GM13977 (cell line): ENCODE measurements at places on chromosomes 2 and 18.

DNA sequence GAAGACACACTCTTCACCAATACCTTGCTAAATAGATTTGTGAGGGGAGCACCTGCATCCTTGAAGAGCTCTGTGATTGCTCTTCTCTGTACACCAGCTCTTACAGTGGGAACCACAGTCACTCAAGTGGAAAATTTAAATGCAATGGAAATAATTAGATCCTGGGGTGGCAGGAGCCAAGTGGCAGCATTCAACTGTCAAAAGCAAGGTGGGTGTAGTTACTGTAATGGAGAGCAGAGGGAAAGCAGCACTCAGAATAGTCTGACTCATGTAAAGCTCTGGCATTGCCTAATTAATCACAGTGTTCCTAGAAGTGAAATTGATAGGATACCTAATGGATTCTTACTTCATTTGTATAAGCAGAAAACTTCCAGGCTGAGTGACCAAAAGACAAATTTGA lies 245.8 kb downstream of the KCNE4 start:
- no peak for DNase-seq

GRCh38 chr18:68803356-68803755 lies 5.5 kb downstream of the CCDC102B start:
- no peak for DNase-seq

DNA sequence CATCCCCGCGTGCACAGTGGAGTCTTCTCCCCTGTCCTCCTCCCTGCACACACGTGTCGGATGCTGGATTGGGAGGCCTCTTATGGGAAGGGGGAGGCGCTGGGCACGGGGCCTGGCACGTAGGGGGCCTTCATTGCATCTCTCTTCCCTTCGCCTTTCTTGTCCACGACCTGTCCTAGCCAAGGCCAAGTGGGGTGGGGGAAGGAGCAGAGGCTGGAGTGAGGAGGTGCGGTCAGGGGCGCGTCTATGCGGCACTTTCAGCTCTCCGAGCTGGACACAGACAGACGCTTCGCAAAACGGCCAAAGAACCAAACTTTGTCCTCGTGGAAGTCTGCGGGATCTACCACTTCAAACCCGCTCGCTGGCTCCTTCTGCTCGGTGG lies 13.4 kb downstream of the ALPG start:
- no peak for DNase-seq

- DNase-seq, result no peak
These were observed 16.1 kb upstream of the GNAL start for GRCh38 chr18:11672846-11673454.

DNA sequence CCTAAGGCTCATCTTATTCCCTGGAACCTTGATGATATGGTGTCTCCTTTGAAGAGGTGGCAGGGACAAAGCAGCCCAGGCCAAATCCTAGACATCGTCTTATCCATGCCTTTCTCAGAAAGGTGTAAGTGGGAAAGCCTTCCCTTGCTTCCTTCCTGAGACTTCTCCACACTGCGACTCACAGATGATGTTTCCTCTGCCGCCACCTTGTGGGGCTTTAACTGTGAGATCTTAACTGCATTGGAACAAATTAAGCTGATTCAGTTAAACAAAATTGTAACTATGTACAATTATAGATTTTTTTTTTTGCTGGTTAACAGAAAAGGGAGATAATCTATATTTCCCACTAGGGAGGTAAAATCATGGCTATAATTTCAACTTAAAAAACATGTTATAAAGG lies 10.0 kb upstream of the GCA start:
- DNase-seq, result no peak

- DNase-seq, result peak; percentile 55
These were observed 42.9 kb downstream of the SRBD1 start for GRCh38 chr2:45567974-45568789.
